ENCODE measurements at places on chromosomes 4 and X.

- no peak for DNase-seq
Observed at GRCh38 chr4:99835942-99836341, 19.3 kb downstream of the DAPP1 start.

DNA sequence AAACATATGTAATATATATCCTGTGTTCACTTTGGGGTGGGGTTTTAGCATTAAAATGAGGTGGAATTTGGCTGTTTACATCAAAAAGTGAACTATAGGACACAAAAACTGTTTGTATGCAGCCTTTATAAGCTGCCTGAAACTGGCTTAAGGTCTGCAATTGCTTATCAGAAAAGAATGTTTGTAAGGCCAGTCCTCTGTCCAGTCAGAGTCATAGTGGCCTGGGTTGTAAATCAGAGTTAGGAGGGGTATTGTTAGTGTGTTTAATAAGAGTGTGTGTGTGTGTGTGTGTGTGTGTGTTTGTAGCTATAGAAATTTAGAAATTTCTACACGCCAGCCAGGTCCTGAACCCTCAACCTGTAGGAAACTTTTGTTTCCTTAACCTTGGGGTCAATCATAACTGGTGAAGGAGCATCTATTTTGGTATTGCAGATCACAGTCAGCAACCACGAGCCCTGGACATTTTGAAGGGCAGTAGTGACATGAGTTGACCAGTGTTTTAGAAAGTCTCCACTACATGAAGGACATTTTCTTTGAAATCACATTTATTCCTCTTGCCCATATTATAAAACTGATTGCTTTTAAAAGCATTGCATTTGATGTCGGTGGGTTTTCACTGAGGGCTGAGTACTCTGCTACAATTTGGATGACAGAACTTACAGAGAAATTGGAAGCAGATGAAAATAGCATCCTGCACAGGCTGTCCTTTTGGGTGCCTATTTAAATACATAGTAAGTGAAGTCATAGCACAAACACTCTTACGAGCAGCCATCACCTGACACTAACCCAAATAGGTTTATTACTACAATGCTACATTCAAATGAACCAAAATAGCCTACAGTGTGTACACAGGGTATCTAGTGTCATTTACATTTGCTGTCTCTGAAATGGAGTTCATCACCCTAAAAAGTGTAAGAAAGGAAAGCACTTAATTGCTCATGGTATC lies 11.2 kb upstream of the TMEM154 start:
- DNase-seq, result peak; percentile 33

DNA sequence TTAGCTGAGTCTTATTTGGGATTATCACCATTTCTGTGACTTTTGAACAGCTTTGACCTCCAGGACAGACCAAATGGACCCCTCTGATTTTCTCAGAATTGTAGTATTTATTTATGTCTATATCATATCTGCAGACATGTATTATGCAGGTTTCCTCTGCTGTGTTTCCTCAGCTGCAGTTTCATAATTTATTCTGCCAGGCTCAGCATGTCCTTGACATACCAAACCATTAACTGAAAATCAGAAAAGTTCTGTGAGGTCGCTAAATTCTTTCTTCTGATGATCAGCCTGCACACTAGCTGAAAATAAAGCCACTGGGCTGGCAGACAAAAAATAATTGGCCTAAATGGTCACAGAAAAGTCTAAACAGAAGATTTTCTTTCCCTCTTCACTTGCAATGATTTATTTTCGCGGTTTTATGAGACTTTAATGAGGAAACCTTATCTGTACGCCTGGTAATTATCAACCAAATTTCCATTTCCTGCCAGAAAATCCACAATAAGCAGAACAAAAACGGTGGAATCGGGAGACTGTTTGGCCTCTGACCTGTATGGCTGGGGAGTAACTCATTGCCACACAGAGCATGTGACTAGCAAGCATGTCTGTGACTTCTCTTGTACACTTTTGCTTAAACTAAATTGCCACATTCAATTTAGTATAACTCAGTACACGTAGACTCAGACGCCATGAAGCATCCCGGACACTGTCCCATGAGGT lies 150.9 kb downstream of the ENPP6 start:
- no peak for DNase-seq

DNA sequence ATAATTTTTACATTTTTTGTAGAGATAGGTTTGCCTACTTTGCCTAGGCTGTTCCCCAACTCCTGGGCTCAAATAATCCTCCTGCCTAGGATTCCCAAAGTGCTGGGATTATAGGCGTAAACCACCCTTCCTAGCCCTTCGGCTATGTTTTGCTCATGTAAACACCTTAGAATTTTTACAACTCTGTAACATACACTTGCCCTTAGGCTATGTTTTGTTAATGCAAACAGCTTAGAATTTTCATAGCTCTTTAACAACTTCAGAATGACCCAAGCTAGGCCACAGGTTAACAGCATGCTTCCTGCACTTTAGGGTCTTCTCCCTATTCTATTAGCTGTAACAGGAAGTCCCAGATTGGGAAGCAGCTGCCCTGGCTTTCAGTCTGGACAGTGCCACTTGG lies 24.2 kb downstream of the KLHL15 start:
- no peak for DNase-seq

DNA sequence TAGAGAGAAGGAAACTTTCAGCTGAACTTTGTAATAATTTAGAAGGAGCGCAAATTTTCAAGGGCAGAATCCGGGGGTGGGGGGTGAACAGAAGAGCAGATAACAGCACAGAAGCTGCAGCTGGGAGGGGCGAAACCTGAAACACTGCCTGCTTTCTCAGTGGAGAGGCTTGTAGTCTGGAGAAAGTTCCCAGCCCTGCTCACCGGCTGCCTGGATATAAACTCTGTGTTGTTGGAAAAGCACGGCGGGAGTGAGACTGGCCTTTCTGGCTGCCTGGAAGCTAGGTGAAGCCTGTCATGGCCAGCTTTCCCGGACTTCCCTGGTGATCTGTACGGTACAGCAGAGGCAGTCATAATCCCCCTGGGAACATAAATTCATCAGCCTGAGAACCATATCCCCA lies 1352.1 kb upstream of the DIAPH2 start:
- no peak for DNase-seq

DNA sequence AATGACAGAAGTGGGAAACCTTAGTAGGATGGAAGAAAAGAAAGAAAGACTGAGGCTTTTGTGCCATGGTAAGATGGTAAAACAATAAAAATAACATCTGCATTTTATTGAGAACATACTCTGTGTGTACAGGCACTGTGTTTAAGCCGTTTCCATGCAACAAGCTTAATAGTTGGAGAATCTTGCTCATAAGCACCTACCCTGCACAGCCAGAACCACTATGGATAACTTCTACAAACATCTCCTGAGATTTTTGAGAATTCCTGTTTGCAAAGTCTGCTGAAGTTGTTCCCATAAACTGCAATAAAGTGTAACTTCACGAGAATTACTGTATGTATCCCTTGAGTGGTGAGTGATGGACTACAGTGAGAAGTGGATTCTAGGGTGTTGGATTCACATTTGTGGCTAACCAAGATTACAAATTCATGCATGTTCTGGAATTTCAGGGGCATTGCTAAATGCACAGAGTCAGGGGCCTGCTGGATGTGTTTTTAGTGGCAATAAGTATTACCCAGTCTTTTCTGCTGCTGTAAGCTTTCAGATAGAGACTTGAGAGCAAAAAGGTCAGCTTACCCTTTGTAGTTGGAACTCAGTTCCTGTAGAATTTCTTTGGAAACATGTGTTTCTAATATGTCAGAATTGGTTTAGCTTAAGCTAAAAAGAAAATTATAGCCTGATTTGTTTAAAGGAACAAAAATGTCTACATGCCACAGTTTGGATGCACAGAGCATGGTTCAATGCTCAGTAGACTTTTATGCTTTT lies 132.5 kb downstream of the AFF1 start:
- DNase-seq, result no peak

GRCh38 chr4:76791479-76791878 lies 106.5 kb downstream of the SOWAHB start:
- DNase-seq, result no peak

- no peak for DNase-seq
Observed at GRCh38 chrX:64996805-64997204, 20.6 kb upstream of the ZC4H2 start.

- no peak for DNase-seq
Observed at GRCh38 chrX:117274965-117275364, 812.2 kb upstream of the CT83 start.

Data from choroid plexus epithelial cell (primary cell).